ENCODE measurements at places on chromosomes 3 and 15.

DNA sequence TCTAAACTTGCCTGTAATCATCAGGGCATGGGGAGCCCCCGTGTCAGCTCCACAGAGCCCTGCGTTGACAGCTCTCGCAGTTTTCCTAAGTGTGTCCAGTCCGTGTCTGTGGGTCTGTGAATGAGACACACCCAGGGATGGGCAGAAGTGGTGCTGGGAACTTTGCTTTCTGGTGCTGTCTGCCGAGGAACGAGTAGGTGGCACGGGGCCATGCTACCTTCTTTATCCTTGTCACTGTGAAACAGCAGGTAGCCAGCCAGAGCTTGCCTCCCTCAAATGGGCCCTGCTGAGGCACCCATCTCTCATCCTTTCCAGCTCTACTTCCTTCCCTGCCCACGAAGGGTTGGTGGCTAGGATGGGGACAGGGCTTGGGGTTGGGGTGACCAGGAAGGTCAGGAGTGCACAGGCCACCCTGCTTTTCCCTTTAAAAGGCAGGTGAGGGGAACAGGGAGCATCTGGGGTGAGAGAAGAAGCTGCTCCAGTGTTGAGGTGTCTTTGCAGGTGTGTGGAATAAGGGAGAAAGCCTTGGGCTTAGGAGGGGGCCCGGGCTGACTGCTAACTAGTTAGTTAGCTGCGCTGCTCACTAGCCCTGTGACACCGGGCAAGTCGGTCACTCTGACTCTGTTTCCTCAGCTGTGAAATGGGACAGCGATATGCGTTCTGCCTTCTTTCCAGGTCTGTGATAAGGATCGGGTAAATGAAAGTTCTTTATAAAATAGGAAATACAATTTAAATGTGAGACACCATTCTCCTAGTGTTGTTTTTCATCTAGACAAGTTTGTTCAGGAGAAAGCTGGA, 27.9 kb downstream of the PDIA5 start:
- no peak for DNase-seq

DNA sequence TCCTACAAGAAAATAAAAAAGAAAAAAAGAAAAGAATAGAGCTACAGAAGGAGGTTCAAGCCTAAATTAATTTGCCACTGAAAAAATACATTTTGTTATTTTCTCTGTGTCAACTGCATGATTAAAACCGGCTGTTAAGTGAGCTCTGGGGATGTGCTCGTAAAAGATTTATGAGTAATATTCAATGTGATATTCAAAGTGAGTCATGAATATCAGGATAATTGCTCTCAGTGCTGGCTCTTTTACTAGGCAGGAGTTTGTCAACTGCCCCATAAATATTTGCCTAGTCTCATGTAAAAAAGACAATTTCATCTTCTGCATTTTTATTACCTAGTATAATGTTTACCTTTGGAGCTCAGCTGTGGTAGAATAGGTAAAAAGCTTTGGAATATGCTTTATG, 78.9 kb downstream of the CDIN1 start:
- DNase-seq: peak; percentile 48

GRCh38 chr15:54424171-54424570, 445.9 kb downstream of the UNC13C start:
- DNase-seq: no peak

- DNase-seq: no peak
Observed at GRCh38 chr3:67384016-67384415, 270.4 kb downstream of the SUCLG2 start.

Data from LHCN-M2 (cell line).